ENCODE measurements at places on chromosomes 1 and 21.

DNA sequence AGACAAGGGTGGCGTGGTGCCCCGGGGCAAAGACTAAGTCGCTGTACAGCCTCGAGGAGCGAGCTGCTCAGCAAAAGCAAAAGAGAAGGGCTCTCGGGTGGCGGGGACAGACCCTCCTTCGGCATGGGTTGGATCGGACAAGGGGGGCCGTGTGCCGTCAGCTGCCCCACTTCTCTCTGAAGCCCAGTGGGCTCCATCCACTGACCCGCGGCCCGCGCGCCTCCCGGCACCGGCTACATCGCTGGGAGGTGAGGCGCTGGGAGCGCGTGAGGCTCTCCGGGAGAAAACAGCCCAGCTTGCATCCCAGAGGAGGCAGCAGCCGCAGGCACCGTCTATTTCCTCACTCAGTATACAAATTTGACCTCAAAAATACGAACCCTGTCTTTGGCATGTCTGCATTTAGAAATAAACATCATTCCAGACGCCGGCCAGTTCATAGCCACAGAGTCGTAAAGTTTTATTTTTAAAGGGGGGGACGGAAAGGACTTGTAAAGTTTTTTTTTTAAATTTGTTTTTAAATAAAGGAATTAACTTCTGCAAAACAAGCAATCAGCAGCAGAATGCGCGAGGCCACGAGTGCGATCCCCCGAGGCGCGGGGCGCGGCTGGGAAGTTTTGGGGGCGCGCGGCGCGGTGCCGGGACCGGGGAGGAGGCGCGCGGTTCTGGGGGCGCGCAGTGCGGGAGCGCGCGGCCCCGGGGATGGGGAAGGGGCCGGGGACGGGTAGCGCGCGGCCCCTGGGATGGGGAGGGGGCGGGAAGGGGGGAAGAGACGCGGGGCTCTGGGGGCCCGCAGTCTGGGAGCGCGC is 689 bp upstream of the GPR137B start:
- DNase-seq, result peak; percentile 23

DNA sequence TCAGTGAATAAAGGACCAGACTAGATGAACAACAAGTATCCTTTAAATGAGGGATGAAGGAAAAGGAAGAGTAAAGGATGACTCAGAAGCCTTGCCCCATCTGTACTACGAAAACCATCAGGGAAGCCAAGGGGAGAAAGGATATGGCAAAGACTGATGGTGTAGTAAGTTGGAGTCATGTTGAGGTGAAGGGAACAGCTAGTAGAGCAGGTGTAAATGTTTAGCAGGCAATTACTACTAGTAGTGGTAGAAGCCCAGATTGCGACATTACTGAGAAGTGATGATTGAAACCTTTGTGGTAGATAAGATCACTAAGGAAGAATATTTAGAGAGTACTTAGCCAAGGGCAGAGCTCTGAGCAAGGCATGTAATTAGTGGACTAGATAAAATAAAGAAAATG is 84.0 kb downstream of the PHTF1 start:
- DNase-seq, result no peak

- DNase-seq, result no peak
Observed at GRCh38 chr1:89280766-89281165, 8.1 kb upstream of the GBP5 start.

- no peak for DNase-seq
Observed at GRCh38 chr1:31577515-31578192, 1.3 kb downstream of the TINAGL1 start.

GRCh38 chr1:32533792-32534327 is 5.4 kb upstream of the ZBTB8A start:
- no peak for DNase-seq

DNA sequence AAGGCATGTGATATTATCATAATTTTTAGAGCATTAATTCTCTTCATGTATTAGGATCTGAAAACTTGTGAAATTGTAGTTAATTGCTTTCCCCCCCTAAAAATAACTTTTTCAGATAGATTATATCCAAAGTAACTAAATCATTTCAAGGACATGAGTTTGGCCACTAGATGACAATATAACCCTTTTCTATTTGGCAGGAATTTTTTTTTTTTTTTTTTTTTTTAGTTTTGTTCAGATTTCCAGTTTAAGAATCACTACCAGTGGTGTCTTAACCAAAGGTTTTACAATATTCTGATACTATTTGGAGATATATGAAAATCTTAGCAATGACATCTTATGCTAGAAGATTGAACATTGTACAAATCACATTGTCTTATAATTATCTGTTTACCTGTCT is 370.8 kb downstream of the AMY1C start:
- no peak for DNase-seq

GRCh38 chr1:95013950-95014574 is 58.7 kb downstream of the ALG14 start:
- DNase-seq, result no peak

GRCh38 chr1:172486805-172487454 is 43.1 kb upstream of the PIGC start:
- no peak for DNase-seq

GRCh38 chr1:106681939-106682522 is 374.4 kb upstream of the PRMT6 start:
- DNase-seq, result no peak

- DNase-seq, result no peak
Observed at GRCh38 chr1:212329105-212329504, 43.9 kb downstream of the PPP2R5A start.

GRCh38 chr1:239682046-239682445 is 295.7 kb downstream of the CHRM3 start:
- DNase-seq, result no peak
